ENCODE measurements at places on chromosomes 4 and X. TPM values are rescaled to one million over a fixed set of nuclear protein-coding genes. Genes with fewer than 3 reads are reported as not detected.

DNA sequence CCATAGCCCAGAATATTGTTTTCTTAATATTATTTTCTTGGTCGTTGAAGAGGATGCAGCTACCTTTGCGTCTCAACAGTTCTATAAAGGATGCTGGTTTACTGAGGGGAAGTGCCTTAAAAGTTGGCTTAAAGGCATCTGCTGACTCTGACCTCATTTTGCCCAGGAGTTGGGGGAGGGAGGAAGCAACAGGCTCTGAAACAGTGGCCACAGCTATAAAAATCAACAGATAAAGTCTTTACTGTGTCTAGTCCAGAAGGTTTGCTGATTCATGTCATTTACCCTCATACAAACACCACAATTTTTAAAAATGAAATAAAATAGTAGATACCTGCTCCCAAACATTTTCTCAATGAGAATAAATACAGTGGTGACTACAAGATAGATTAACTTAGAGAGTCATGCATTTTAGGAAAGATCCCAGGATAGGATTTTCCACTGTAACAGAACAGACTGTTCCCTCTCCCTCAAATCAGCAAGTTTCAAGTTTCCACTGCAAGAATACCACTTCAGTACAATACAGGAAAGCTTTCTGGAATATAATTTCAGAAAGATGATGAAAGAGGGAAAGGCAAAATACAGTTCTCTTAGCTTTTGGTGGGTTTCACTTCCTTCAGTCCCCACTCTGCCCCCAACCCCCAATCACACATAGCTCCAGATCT, 1.9 kb downstream of the PHKA1 start:
- no peak for DNase-seq

DNA sequence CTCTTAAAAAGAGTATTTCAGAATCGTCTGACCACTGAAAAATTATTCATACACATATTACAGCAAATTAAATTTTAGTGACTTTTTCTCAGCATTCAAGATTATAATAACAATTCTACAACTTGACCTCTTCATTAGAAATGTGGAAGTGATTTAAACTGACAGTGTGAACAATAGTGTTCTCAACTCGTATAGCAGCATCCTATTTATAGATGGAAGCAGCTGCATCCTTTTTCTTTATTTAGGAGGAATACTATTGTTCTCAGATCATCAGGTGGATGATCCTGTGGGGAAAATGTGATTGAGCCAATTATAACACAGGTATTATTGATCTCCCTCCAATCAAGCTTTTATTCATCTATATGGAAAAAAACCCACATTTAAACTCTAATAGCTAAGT, 56.7 kb downstream of the RAPGEF2 start:
- no peak for DNase-seq

DNA sequence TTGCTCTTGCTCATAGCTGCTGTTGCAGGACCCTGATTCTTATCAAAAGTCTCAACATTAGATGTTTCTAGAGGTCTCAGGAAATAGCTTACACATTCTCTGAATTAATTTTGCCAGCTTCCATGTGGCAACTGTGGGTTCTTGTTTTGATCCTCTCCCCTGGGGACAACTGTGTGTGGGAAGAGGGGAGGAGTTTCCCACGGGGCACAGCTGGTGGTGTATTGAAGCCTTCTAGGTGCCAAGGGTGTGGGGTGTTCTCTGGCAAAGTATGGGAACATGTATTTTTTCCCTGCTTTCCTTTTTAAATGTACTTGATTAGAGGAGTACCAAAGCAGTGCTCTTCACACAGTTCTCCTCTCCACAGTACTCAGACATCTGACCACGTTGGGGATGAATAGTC, 212.7 kb downstream of the RPA4 start:
- no peak for DNase-seq

- no peak for DNase-seq
These were observed 101.5 kb downstream of the RCHY1 start for GRCh38 chr4:75412746-75413145.

Gene MTNR1A
- not detected for total RNA-seq

Gene MAGEC3
- total RNA-seq, result not detected

Data from CD8-positive, alpha-beta T cell (primary cell).